ENCODE measurements at places on chromosomes 5 and 9.

DNA sequence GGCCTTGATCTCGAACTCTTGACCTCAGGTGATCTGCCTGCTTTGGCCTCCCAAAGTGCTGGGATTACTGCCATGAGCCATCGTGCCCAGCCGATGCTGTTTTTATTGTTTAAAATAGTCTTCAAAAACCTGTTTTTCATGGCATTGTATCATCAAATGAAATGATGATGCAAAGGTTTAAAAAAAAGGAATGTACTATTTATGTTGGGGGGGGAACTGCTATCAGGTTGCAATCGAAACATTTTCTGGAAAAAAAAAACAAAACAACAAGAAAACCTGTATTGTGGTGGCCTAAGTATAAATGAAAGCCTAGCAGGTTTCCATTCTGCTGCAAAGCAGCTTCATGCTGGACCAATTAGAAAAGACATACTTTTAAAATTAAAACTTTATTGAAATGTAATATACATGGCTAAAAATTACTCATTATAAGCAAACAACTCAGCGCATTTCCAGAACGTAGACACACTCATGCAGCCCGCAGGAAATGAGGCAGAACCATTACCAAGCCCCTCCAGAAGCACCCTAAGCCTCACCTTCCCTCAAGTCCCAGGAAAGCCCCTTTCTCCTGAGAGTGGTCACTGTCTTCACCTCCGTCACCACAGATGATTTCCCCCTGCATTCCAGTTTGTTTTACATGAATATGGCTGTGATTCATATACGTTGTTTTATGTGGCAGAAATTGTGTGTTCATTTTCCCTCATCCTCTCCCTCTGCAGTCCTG lies 19.0 kb downstream of the GPR107 start:
- DNase-seq, result no peak

- no peak for DNase-seq
Observed at GRCh38 chr5:43314724-43315123, 1.5 kb upstream of the HMGCS1 start.

GRCh38 chr5:83922699-83923098 lies 202.0 kb upstream of the HAPLN1 start:
- no peak for DNase-seq

DNA sequence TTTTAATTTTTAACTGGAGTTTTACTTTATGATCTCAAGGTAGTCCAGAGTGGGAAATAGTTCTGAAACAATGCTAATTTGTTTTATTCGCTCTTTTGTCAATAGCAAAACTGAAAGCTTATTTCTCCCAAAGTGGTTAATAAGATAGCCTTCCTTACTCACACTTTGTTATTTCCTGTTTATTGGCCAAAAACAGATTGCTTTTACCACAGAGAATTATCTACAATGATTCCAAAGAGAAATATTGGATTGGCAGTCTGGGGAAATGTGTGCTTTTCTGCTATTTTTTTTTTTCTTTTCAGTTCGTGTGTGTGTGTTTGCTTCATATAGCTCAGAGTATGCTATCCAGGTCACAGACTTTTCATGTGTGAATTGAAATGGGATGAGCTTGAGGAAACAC lies 756.7 kb upstream of the RGMB start:
- DNase-seq, result no peak

- no peak for DNase-seq
Observed at GRCh38 chr9:101119206-101119819, 90.8 kb downstream of the PLPPR1 start.

- DNase-seq, result no peak
Observed at GRCh38 chr9:4017749-4018491, 281.9 kb downstream of the GLIS3 start.
